Hypothalamus (tissue), 51 donors: ENCODE measurements at places on chromosomes 4 and X.

DNA sequence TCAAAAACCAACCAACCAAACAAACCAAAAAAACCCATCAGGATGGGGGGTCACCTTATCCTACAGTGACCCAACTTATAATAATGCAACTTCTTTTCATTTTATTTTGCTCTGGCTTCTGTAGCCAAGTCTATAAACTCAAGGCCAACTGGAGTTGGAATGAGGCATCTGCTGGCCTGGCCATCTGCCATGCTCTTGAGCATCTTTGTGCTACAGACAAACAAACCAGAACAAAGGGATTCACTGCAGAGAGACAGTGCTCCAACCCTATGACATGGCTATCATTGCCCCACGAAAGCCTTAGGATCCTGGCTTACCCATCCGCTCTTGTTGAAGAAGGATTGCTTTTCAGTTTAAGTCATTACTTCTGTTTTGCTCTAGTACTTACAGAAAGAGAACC lies 49.2 kb upstream of the SCRG1 start:
- no peak for DNase-seq

DNA sequence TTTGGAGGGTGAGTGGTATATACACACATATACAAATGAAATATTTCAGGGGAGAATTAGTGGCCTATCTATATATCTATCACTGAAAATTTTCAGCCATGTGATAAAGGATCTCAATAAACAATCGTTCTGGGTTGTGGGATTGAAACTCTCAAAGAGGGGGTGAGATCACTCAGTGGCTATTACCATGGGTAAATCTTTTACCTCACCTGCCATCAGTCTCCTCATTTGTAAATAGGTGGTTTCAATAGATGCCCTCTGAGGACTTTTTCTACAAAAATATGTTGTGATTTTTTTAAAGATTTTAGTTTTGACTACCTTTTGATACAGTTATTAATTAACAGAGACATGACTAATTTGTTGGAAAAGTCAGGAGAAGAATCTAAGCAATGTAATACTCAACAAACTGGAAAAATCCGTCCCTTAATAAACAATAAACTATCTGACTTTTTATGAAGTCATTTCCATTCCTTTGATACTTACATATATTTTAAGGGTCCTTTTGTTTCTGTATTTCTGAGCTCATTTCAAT lies 192.8 kb downstream of the MAD2L1 start:
- DNase-seq = no peak

GRCh38 chrX:140022482-140022881 lies 57.2 kb upstream of the CXorf66 start:
- DNase-seq = no peak

GRCh38 chr4:26035921-26036320 lies 121.9 kb downstream of the SMIM20 start:
- DNase-seq = no peak

GRCh38 chrX:9539605-9540387 lies 74.9 kb downstream of the TBL1X start:
- DNase-seq = no peak

DNA sequence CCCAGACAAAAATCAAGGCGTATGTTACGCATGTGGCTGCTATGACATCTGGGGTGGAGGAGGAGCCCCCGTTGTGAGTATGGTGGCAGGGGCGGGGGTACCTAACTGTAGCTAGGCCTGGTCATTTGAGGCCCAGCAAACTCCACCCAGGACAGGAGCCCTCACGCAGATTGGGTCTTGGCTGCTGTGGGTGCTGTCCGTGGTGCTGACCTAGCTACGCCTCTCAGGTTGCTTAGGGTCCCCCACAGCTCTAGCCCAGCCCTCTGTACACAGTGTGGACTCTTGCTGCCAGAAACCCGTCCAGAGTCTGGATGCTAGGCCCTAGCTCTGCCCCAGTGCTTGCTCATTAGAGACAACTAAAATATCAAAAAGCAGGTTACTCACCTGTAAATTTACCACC lies 146.7 kb upstream of the PSAPL1 start:
- DNase-seq = no peak
